ENCODE measurements at places on chromosomes 16 and 17.

GRCh38 chr17:81120695-81121621 is 44.3 kb upstream of the PVALEF start:
- no peak for DNase-seq

DNA sequence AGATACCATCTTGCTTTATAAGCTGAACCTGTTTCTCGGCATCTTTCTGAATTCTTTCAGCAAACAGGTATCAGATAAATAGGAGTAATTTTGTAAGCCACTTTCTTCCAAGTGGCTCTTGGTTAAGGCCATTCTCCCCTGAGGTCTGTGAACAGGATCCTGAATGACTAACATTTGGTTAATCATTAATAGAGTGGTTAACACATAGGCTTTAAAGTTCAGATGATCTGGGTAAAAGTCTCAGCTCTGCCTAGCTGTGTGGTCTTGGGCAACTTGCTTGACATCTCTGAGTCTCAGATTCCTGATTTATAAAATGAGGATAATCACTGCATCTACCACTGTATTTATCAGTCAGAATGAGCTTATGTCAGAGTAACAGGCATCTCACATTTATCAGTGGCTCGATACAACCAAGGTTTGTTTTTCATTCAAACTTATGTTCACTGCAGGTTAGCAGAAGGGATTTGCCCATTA is 44.4 kb upstream of the ANKFN1 start:
- DNase-seq: no peak

- DNase-seq: no peak
These were observed 4.7 kb upstream of the CDT1 start for GRCh38 chr16:88798772-88799455.

GRCh38 chr16:86662195-86662594 is 83.8 kb downstream of the FOXL1 start:
- no peak for DNase-seq

GRCh38 chr17:42185621-42185930 is 324 bp upstream of the HCRT start:
- no peak for DNase-seq

- DNase-seq: no peak
These were observed 30.1 kb downstream of the GNPTG start for GRCh38 chr16:1381612-1382406.

GRCh38 chr16:57062329-57062728 is 30.1 kb upstream of the CPNE2 start:
- no peak for DNase-seq

DNA sequence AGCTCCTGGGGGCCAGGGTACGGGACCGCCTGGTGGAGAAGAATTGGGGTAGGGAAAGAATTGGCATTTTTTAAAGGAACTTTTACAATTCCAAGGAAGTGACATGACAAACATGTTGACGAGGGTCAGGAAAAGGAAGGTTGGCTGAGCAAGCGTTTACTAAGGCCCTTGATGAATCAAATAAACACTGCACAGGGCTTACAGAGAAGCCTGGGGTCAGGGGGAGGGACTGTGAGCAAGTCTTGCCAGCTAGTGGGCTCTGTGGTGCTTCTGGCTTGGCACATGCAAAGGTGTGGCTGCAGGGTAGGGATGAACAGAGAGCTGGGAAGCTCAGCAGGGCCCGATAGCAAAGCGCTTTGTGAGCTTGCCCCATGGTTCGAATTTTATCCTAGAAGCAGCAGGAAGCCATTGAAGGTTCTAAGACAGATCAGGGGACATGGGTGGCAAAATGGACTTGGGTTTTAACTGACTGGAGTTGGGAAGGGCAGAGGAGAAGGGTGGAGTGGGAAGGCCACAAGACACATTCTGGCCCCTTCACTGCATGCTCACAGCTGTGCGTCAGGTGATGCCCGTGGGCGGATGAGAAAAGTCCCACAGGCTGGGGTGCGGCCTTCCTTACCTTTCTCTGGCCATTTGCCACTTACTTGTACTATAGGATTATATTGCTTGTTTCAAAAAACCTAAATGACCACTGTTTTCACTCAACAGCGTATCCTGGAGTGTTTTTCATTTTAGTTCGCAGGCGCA is 117.8 kb downstream of the SOCS1 start:
- no peak for DNase-seq

- no peak for DNase-seq
These were observed 2.5 kb downstream of the CARHSP1 start for GRCh38 chr16:8866118-8866883.

GRCh38 chr17:3846437-3847164 is 555 bp upstream of the NCBP3 start:
- DNase-seq: no peak

DNA sequence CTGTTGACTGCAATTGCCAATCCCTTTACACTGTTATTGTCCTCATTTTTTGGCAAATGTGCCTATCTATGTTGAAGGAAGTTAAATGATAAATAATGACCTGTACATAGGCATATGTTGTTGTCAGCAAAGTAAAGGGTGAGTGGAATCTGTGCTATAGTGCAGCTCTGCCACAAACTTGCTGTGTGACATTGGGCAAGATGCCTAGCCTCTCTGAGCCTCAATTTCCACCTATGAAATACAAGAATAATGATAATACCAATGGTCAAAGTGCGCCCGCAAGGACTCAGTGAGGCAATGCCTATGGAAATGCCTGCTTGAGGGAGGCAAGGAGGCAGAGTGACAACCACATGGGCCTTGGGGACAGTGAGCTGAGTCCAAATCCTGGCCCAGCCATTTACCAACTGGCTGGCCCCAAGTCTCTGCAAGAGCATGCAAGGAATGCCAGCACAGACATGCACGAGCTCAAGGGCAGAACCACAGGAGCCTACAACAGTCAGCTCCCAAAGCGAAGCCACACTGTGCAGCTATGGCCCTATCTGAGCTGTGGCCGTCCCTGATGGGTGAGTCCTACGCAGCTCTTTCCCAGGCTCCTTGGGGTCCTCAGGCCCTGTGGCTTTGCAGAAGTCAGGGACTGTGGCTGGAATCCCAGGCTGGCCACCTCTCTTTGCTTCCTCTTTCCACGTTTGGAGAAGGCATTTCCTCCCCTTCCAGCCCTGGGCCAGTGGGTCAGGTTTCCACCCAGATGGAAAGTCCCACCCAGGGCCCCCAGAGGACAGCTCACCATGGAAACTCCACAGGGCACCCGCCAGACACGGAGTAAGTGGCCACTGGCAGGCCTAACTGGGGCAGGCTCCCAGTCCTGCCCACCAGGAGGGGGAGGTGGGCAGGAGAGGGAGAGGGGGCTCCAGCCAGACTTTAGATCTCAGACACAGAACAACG is 82.1 kb downstream of the ZNF423 start:
- DNase-seq: no peak

DNA sequence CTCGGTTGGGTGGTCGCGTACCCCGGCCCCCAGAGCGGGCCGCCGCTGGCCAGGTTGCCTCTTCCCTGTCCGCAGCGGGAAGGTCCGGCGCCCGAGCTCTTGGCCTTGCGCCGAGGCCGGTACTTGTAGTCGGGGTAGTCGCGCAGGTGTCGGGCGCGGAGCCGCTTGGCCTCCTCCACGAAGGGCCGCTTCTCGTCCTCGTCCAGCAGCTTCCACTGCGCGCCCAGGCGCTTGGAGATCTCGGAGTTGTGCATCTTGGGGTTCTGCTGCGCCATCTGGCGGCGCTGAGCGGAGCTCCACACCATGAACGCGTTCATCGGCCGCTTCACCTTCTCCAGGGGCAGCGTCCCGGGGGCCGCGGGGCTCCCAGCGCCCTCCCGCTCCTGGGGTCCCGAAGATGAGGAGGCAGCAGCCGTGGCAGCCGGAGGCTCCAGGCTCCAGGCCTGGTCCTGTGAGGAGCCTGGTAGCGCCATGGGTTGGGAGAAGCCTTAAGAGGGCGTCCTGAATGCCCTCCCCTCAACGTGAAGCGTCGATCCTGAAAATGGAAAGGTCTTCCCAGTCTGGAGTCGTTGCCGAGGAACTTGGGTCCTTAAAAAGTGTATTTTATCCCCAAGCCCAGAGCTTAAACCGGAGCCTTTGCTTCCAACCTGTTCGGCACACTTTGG is 558 bp downstream of the SOX15 start:
- peak; percentile 53 for DNase-seq

DNA sequence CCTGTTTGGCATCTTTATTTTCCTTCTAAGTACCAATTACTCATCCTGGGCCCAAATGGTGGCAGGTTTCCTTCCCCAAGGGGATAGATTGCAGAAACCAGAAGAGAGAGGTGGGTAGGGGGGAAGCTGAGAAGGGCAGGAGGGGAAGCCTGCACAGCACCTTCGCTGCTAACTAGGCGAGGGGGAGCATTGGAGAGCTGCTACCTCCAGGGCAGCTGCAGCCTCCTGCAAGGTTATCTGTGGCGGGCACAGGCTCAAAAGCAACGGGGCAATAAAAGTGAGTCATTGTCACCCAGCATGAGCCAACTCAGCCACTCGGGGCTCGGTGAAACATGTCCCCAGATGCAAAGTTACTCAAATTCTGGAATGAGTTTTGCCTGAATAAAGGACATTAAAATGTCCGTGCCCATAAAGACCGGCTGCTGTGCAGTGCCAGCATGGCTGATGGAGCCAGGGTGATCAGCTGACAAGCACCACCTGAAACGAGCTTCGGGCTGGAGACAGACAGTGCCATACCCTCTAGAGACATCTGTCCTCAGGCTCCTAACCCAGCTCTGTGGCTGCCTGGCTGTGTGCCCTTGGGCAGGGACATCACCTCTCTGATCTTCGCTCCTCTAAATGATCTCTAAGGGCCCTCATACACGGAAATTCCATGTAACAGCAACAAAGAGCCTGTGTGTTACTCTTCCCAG is 68.1 kb upstream of the GRIN2A start:
- DNase-seq: no peak

- no peak for DNase-seq
These were observed 33.4 kb upstream of the LONP2 start for GRCh38 chr16:48210747-48211146.

DNA sequence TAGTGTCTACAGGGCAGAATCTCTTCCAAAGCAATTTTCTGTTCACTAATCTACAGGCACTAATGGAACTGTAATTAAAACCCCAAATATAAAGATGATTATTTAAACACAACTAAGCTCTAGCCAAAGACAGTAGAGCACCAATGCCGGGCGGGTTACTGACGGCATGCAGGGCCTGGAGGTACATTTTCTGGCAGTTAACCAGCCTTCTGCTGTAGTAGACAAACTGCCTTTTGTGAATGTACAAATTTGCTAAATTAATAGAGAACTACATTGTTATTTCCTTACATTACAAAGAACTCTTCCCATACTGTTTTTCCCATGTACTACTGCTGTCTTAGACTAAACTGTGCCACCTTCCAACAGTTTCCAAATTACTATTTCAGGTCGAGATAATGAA is 107.8 kb downstream of the TRIM37 start:
- DNase-seq: no peak

GRCh38 chr17:78888941-78889518 is 14.0 kb downstream of the CEP295NL start:
- DNase-seq: no peak

DNA sequence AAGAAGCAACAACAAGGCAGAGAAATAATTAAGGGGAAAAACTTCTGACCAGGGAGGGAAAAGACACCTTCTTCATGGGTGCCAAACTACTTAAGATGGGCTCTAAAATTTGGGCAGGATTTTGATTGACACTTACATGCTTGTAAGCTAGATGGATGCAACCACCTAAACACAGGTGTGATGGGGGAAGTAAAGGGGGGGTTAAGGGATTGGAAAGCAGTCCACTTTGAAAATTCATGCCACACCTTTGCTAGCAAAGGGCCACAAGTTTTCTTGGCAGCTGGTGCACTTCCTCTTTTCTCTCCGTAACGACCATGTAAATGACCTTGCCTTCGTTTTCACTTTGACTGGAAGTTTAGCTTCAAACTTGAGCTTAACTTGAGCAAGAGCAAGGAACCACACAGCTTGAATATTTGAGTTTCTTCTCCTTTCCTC is 14.3 kb upstream of the PRKAR1A start:
- no peak for DNase-seq

DNA sequence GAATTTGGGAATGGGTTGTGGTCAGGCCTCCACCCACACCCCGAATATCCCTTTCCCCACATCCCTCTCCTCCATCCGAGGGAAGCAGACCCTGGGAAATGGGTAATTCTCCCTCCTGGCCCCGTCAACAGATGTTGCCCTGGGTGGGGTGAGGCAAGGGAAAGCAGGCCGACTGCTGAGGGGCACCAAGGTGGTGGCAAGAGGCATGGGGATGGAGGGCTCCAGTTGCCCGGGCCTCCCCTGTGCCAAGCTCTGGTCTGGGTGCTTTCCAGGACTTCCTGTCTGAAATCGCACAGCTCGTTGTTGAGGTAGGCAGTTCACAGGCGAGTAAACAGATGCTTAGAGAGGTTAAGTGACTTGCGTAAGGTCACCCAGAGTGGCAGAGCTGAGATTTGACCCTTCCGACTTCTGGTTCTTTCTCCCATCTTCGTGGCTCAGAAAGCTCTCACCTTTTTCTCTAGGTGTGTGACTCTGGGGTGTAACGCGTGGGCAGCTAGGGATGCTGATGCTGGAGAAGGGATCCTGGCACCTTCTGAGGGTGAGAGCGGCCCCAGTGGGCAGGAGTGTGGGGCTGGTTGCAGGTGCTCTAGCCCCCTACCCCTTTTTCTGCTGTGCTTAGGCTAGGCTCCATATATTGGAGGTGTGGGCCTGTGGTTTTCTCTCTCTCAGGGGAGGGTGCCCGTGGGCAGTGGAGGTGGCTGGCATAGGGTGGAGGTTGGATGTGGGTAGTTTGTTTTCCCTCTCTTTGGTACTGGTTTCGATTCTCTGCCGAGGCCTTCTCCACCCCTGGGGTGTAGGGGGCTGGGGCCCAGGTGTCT is 17.2 kb downstream of the RARA start:
- DNase-seq: no peak

DNA sequence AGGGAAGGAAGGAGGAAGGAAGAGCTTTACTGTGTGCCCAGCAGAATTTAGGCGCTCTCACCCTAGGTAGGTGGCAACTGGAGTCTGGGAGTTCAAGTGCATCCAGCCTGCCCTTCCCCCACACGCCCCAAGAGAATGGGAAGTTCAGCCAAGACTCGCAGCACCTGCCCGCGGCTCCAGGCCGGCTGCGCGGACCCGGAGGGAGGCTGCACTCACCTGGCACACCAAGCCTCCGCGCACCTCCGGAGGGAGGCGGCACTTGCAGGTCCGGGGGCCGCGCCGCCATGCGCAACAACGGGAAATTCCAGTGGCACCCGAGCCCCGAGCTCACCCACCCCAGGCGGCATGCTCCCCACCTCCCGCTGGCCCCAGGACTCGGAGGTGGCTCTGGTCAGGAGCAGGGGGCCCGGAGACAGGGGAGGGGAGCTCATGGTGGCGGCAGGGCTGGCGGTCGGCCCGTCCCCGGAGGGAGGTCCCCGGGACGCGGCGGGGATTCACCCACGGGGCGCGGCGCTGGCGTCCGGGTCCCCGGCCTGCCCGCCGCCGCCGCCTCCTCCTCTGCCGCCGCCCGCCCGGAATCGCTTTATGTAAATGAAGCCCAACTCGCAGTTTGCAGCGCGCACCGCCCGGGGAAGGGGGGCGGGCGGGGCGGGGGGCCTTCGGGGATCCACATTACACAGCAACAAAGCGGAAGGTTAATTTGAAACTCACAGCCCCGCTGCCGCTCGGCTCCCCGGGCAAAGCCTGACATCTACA is at the start of gene ZFHX3:
TSS of gene ZFHX3 (minus strand) at position 593 of the 756 bp plus-strand sequence. CDS start 87,983 bp downstream, outside the sequence.
- DNase-seq: peak; percentile 22

- DNase-seq: no peak
These were observed 17.5 kb downstream of the CACNG4 start for GRCh38 chr17:66981983-66982508.

- no peak for DNase-seq
These were observed 999.7 kb downstream of the CDH11 start for GRCh38 chr16:64122177-64122576.
